ENCODE measurements at places on chromosomes 12 and 14. TPM values are rescaled to one million over a fixed set of nuclear protein-coding genes. Genes with fewer than 3 reads are reported as not detected.

The CMA1 gene
- polyA plus RNA-seq, result 4.6 TPM

The OVCH1 gene
- polyA plus RNA-seq, result not detected

The WNT1 gene
- polyA plus RNA-seq, result not detected

The TNS2 gene
- 161 TPM for polyA plus RNA-seq

The DIO3 gene
- polyA plus RNA-seq, result 3.1 TPM

The STRN3 gene
- polyA plus RNA-seq, result 15.5 TPM

The RHOJ gene
- polyA plus RNA-seq, result 15.7 TPM

The LDHB gene
- polyA plus RNA-seq, result 674 TPM

The ANKS1B gene
- 0.80 TPM for polyA plus RNA-seq

The IL26 gene
- polyA plus RNA-seq, result not detected

The CLEC4A gene
- 1.8 TPM for polyA plus RNA-seq

DNA sequence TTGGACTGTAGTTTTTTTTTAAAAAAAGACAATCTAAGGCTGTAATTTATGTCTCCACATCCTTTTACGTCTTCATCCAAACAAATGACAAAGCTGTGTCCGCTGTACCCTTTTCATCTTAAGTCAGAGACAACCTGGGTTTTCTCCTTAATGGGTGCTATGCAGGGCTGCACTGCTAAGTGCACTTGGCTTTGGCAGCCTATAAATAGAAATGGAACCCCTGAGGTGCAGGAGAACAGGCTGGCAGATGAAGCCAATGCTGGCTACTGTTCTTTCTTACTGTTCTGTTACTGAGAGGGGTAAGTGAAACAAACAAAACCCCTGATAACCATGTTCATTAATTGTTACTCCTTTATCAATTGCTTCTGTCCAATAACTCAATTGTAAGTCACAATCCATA, 47.1 kb upstream of the KICS2 start:
- no peak for DNase-seq

DNA sequence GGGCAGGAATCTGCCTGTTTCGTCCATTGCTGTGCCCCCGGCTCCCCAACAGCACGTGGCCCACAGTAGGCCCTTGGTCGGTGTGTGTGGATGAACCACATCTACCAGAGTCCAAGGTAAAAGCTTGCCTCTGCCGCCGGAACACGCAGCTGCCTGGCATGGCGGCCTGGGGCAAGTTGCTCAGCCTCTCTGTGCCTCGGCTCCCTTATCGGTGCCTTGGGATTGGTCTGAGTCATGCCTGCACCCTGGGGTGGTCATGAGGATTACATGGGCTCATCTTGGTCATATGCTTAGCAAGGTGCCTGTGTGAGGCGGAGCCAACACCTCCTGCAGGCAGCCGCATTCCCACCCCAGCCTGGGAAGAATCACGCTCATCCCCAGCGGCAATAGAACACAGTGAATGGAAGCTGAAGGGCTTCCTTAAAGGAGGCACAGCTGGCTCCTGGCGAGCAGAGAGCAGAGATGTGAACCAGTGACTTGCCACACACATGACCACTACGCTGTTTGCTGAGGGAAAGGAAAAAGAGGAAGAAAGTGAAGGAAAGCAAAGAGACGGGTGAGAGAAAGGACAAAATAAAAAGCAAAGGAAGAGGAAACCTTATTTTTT, 5.5 kb upstream of the SCARB1 start:
- no peak for DNase-seq

GRCh38 chr12:85985996-85986395, 111.9 kb downstream of the NTS start:
- DNase-seq, result no peak

- peak; percentile 89 for DNase-seq
These were observed 5.1 kb upstream of the ZNF839 start for GRCh38 chr14:102314242-102315011.

DNA sequence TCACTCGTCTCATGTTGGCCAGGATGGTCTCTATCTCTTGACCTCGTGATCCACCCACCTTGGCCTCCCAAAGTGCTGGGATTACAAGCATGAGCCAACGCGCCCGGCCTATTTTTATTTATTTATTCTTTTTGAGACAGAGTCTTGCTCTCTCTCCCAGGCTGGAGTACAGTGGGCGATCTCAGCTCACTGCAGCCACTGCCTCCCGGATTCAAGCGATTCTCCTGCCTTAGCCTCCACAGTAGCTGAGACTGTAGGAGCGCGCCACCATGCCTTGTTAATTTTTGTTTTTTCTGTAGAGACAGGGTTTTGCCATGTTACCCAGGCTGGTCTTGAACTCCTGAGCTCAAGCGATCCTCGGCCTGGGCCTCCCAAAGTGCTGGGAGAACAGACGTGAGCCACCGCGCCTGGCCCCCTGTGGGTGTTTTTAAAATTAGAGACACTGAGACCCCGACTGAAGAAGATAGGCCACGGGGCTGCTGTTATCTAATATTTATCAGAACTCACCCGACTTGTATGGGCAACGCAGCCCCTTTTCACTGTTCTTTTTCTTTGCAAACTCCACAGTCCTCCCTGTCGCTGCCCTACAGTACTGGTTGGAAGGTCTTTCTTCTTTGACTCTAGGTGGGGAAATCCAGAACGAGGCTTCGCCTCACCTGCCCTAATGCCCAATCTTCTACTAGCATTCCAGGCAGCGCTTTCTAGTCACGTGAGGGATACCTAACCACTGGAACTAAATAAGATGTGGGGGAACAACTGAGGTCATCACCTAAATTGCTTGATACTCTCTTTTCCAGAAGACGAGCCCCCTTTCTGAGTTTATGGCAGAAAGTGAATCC, 1.4 kb upstream of the GABARAPL1 start:
- DNase-seq, result peak; percentile 44

GRCh38 chr14:93481758-93482157, 51.0 kb downstream of the UNC79 start:
- no peak for DNase-seq

DNA sequence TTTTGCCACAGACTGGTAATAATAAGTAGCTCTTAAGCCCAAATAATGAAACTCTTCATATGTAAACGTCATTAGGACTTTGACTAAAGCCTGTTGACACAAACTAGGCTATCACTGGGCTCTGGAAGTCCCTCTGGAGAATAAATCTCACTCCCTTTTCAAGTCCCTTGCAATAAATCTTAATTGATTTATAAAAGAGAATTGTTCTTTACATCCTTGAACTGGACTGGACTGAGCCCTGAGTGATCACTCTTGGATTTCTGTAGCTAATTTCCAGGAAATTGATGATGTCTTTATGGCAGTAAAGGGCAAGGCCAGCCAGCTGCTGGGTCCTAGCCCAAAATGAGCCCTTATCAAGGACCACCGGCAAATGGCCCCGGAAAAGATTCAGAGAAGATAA, 1162.7 kb downstream of the BCL11B start:
- DNase-seq, result no peak

DNA sequence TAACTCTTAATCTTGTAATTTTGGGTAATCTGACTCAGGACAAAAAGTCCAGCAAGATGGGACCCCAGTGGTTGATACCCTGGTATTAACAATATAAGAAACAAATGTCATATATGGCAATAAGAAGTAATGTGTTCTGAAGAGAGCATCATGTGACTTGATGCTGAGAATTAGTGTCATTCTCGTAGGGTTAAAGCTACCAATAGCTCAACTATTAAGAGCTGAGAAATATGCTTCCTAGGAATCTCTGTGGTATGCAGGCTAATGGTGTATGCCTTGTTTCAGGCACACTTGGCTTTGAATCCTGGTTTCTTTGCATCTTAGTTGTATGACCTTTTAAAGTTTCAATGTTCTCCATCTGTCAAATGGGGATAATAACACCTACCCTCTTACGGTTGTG, 9.1 kb downstream of the MYRFL start:
- DNase-seq, result no peak

DNA sequence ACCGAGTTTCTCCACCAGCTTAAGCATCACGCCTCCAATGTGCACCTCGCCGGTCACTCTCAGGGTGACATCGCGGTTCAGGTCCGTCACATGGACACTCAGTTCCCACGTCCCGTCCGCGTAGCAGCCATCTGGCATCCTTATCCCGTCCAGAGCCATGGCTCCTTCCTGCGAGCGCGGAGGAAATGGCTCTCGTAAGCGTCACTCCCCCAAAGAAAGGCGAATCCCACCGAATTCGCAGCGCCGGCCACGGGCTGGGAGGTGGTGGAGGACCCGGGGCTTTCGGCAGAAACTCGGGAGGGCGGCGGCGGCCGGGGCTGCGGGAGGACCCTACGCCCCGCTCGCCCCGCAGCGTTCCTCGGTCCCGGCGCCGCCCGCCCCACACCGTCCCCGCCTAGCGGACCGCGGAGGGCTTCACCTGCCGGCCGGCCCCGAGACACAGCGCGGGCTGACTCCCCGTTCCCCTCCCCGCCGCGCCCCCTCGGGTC, 396 bp downstream of the FERMT2 start:
- peak; percentile 64 for DNase-seq

DNA sequence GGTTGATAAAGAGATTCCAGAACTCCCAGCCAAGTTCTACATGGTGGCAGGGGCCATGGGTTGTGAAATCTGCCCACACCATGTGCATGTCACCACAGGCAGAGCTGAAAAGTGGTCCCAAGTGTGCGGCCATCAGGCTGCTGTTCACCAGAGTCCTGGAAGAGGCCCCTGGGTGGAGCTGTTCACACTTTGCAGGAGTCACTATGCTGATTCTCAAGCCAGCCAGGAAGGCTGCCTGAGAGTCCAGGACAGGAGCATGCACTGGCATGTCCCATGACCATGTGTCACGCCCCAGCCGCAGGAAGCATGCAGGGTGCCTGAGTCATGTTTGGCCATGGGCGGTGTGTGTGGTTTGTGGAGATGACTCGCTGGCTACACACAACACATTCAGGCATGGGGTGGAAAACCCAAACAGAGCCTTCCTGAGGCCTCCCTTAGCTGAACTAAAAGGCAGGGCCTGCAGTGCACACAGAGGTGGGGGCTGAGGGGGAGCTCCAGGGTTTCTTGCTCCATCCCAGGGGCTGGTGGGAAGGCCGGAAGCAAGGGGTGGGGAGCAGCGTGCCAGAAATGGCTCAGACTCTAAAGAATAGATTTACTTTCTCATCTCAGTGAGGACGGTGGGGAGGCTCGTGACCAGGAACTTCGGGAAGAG, 19.4 kb downstream of the ABCB9 start:
- DNase-seq, result no peak

GRCh38 chr12:70264067-70264867, 21.0 kb downstream of the CNOT2 start:
- DNase-seq, result no peak

GRCh38 chr12:6097411-6097810, 27.1 kb downstream of the VWF start:
- no peak for DNase-seq

- DNase-seq, result no peak
These were observed 33.4 kb downstream of the CORO1C start for GRCh38 chr12:108697905-108698304.

- no peak for DNase-seq
These were observed 211.6 kb downstream of the SLC6A15 start for GRCh38 chr12:84701041-84701440.

GRCh38 chr14:22766457-22767322, at the start of gene OXA1L:
Gene OXA1L (plus strand): TSS chr14:22766688. CDS start chr14:22766702, 14 bp downstream.
- peak; percentile 98 for DNase-seq

- no peak for DNase-seq
These were observed 106.7 kb downstream of the TMEM30B start for GRCh38 chr14:61174441-61174891.

DNA sequence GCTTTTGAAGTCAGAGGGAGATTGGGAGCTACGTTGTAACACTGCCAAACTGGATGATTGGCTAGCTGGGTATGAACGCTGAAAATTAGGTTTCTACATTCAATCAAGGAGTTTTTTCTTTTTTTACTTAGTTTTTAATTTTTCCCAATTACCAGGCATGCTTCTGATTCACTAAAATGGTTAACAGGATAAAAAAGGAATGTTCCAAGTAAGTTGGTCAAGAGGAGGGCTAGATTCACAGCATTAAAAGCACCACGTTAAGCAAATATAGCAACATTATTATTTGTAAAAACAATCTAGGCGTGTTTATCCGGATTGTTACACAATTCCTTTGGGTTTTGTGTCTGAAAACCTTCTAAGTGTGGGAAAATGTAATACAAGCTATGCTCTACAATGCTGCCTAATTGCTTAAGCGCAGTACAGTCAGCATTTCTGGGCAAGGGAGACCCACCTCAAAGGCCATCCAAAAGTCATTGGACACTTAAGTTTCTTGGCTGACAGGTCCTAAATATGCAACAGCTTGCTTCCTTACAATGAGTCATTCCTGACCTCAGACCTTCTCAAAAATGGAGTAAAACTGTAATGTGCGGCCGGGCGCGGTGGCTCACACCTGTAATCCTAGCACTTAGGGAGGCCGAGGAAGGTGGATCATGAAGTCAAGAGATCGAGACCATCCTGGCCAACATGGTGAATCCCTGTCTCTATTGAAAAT, 1.2 kb downstream of the RPLP0 start:
- DNase-seq, result peak; percentile 41

GRCh38 chr12:100138048-100138802, 4.4 kb downstream of the BLTP3B start:
- DNase-seq, result no peak

GRCh38 chr12:27551172-27551840, 27.3 kb downstream of the PPFIBP1 start:
- DNase-seq, result no peak

DNA sequence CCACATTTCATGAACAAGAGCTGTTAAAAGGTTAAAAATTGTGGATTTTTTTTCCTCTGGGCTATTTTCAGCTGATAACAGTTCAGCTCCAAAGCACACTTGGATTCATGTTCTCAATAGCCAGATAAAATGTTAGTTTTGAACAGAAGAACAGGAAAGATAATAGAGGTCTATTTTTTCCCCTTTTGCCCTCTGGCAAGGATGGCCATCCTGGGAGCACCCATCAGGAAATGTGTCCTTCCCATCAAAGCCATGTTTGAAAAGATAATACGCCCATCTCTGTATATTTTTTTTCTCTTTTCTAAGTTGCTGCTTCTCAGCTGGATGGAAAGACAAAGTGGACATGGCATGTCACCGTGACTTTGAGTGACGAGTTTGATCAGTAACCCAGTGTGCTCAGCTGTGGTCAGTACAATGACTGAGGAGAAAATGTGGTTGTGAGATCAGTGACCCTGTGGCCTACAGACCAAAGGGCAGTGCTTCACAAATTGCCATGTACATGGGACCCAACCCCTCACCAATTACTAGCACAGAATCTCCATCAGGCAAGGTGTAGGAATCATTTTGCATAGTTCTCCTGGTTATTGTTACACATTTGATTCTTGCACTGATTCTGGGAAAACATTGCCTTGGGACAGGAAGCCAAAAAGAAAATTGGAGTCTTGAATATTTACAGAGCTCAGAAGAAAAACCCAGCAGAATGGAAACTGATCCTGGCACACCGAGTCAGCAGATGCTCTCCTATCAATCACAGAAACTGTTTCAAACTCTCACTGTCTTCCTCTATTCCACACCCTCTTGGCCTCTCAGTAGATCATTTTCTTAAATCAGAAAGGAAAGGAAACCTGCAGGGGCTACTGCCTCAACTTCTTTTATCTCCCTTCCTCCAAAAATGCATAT, 64.3 kb downstream of the ANO6 start:
- DNase-seq, result no peak

DNA sequence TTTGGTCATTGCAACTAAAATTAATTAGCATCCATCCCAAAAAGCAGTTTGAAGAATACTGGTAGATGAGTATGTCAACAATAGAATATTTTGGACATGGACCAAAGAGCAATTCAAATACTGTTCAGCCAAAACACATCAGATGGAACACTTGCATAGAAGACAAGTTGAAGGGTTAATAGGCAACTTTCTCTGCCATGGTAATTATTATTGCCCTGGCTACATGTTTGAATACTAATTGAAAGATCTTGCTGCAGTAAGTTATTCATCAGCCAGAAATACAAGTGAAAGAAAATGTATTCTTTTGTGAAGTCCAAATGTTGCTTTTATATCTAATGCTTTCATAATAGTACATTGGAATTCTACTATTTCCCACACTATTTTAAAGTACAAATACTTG, 10.1 kb downstream of the ANO6 start:
- no peak for DNase-seq

All from ovary (tissue), 10 donors.